ENCODE measurements at places on chromosomes 3 and 15. TPM values are rescaled to one million over a fixed set of nuclear protein-coding genes. Genes with fewer than 3 reads are reported as not detected.

Gene HYAL3
- 9.7 TPM for total RNA-seq

Gene FGD5
- total RNA-seq, result 5.5 TPM

Gene RNF13
- 153 TPM for total RNA-seq

Gene CD200R1
- 0.69 TPM for total RNA-seq

Gene ZNF662
- total RNA-seq, result 16.6 TPM

Gene CPN2
- total RNA-seq, result not detected

Gene UBXN7
- 42.4 TPM for total RNA-seq

Gene DHFR2
- 7.6 TPM for total RNA-seq

Gene TPRA1
- 15.5 TPM for total RNA-seq

Gene TTLL13
- not detected for total RNA-seq

Gene CIB2
- total RNA-seq, result 41.5 TPM

Gene CSPG5
- total RNA-seq, result 206 TPM

Gene WDR72
- total RNA-seq, result 0.46 TPM

Gene APOD
- 10.6 TPM for total RNA-seq

Gene MESP1
- 2.5 TPM for total RNA-seq

Gene CGNL1
- 11.3 TPM for total RNA-seq

Gene KBTBD13
- total RNA-seq, result not detected

Gene NLGN1
- 99.4 TPM for total RNA-seq

Gene MYRIP
- total RNA-seq, result 13.8 TPM

Gene CCDC13
- 5.1 TPM for total RNA-seq

Gene SH2D7
- total RNA-seq, result not detected

Gene ITGB5
- 55.4 TPM for total RNA-seq

Gene MRAS
- 80.5 TPM for total RNA-seq

Gene SCAMP5
- total RNA-seq, result 82.1 TPM

Gene FBXO40
- not detected for total RNA-seq

Gene TMEM212
- not detected for total RNA-seq

Gene KLF15
- 6.7 TPM for total RNA-seq

Gene PODXL2
- 192 TPM for total RNA-seq

Gene EBLN2
- 5.3 TPM for total RNA-seq

Gene DISP2
- 18.0 TPM for total RNA-seq

Gene LTK
- 0.23 TPM for total RNA-seq

Gene SAMMSON
- 0.23 TPM for total RNA-seq

Gene CIP2A
- 26.1 TPM for total RNA-seq

Gene GLCE
- 59.1 TPM for total RNA-seq

Gene IGF2BP2
- 19.6 TPM for total RNA-seq

Gene C3orf85
- not detected for total RNA-seq

Gene CCDC39
- 3.9 TPM for total RNA-seq

Gene GABRR3
- total RNA-seq, result not detected

Gene MCCC1
- 36.7 TPM for total RNA-seq

Gene AHSG
- 0.23 TPM for total RNA-seq

Gene SEMA6D
- total RNA-seq, result 83.0 TPM

Gene PRR20G
- total RNA-seq, result not detected

Gene EIF3J
- total RNA-seq, result 67.1 TPM

Gene LOXL1
- total RNA-seq, result 7.4 TPM

Gene NR2C2
- total RNA-seq, result 66.0 TPM

Gene NAALADL2
- total RNA-seq, result 20.3 TPM

Gene TNFSF10
- 5.5 TPM for total RNA-seq
